ENCODE measurements at places on chromosomes 5 and 9.

DNA sequence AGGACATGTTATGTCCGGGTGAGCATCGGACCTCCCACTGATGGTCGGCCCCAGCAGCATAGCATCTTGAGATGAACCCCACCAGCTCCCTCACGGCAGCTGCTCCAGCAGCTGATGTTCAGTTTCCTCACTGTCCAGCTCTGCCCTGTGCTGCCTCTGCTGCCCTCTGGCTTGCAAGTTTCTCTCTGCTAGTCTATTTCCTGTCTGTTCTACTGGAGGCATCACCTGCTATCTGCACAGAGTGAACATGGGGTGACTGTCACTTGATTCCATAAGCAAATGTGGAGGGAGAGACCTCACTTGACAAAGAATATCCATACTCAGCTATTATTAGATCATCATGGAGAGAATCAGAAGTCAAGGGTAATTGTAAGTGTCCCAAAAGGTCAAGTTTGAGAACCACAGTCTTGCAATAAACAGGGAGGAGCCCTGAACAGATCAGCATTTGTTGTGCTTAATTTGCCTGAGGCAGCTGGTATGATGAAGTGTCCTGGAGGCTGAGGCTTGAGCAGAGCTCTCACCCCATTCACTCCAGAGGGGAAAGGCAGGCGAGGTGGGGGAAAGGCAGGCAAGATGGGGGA is 702.8 kb downstream of the SEMA5A start:
- DNase-seq, result peak; percentile 73

DNA sequence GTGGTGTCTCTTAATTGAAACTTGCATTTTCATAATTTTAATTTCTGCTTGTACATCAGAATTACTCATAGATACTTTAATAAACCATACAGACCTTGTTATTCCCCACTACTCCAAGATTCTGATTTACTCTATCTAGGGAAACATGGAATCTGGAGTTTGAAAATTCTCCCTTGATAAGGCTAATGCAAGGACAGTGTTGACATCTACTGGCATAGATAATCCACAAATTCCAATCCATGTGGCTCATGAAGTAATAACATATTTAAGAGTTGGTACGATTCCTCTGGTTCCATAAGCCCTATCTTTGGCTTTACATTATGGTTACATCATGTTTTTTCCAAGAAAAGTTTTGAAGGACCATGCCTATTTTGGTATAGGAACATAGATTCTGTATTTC is 759.2 kb downstream of the TLR4 start:
- DNase-seq, result no peak

DNA sequence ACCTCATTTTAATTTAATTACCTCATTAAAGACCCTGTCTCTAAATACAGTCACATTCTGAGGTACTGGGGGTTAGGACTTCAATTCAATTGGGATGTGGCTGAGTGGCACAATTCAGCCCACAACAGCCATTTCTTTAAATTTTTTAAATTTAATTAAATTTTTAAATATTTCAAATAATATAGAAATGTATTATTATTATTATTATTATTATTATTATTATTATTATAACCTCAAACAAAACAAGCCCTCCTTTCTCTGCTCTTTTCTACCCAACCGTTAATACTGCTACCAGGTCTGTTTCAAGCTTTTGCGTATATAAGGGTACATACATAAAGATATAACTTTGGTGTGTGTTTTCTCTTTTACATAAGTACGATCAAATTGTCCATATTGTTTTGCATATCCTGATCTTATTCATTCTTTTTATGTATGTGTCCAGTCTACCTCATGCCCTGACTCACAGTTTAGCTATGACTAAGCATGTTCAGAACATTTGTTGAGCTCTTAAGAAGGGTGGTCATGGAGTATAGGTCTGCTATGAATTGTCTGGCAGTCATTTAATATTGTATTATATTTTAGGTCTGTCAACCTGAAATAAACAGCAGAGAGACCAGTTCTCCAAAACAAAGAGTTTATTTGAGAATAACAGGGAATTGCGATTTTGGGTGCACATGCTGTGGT is 16.1 kb upstream of the RAB14 start:
- peak; percentile 44 for DNase-seq

GRCh38 chr9:3855929-3856328 is 330.1 kb upstream of the RFX3 start:
- no peak for DNase-seq

DNA sequence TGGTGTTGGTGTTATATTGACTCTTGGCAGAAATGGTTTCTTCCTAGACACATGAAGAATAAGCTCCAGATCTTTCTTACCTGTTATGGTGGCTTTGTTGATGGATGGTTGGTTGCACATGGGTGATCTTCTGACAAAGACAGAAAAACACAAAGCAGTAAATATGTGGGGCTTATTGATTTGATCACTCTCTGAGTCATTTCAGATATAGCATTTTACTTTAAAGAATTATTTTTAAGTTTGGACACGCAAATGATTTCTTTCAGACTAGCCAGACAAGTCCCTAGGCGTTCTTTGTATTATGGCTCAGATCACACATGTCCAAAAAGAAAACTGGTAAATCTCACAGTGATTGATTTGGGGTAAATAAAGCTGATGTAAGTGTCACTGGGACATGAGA is 597.6 kb downstream of the RAB3C start:
- DNase-seq, result no peak

GRCh38 chr5:67291671-67292070 is 95.1 kb upstream of the CD180 start:
- DNase-seq, result no peak

- DNase-seq, result no peak
These were observed 5.9 kb downstream of the SLC23A1 start for GRCh38 chr5:139377226-139377625.

DNA sequence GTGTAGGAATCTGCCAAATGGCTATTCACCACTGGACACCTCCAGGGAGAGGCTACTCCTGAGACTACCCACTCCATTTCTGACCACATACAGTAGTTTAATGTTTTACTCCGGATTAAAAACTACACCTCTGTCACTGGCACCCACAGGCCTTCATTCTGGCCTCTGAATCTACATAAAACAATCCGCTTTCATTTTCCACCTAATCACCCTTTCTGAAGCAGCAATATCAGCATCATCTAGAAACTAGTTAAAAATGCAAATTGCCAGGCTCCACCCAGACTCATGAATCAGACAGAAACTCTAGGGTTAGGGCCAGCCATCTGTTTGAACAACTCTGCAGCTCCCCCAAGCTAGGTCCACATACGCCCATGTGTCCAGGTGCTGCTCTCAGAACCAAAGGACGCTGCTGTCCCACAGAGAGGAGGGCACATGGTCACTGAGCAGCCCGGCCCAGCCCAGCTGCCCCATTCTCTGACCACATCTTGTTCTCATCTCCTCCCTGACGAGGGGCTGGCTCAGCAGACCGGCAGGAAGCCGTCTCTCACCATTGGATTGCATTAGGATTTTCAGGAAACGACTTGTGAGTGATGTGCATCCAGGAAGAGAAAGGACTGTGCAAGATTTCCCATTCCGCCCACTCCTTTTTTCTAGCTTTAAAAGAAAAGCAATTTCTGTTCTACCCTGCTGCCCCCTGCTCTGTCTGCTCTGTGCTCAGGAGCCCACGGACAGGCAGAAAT is 34.7 kb downstream of the ADAM19 start:
- peak; percentile 85 for DNase-seq

GRCh38 chr9:113057193-113057592 is 669 bp upstream of the ZFP37 start:
- no peak for DNase-seq

GRCh38 chr9:121331992-121332685 is 37.9 kb downstream of the STOM start:
- peak; percentile 81 for DNase-seq

DNA sequence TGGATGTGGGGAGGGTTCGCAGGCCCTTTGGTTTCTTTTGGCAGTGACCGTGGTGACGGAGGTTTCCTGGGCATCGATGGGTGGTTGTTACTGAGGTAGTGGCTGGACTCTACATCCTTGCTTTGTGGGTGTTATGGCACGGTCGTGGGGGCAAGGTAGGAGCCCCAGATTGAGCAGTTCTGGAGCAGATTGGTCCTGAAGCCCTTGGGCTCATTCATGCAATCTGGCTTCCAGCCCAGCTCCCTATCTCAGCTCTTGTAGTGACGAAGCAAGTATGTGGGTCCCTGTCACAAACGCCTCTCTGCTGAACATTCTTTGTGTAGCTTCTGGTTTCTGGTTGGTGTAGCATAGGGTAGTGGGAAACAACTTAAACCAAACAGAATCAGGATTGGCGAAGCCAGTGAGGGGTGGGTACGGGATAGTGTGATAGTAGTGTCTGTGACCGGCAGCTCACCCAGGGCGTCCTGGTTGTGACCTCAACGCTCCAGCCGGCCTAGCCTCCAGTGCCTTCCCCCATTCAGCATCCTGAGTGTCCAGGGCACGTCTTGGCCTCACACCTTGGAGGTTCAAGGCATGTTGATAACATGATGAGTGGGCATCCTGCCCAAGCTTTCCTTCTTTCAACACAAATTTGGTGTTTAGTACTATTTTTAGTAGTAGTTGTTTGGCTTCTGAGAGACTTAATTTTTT is 2.9 kb downstream of the NDUFS6 start:
- no peak for DNase-seq

DNA sequence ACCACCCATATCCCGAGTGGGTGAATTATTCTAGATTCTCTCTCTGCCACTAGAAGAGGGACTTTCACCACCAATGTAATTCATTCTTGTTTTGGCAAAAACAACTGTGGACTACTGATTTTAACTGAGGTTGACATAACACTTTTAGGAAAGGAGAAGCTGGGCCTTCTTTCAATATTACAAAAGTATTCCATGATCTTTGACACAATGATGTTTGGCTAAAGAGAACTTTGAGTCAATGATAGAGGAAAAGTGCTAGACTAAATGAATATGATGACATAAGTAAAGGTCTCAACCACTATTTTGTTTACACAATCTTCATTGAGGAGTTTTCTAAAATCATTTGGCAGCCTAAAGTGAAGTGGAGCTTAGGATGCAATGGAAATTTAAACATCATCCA is 336.9 kb upstream of the PDE4D start:
- no peak for DNase-seq

GRCh38 chr9:81906671-81907070 is 21.6 kb upstream of the SPATA31D4 start:
- DNase-seq, result peak; percentile 55

DNA sequence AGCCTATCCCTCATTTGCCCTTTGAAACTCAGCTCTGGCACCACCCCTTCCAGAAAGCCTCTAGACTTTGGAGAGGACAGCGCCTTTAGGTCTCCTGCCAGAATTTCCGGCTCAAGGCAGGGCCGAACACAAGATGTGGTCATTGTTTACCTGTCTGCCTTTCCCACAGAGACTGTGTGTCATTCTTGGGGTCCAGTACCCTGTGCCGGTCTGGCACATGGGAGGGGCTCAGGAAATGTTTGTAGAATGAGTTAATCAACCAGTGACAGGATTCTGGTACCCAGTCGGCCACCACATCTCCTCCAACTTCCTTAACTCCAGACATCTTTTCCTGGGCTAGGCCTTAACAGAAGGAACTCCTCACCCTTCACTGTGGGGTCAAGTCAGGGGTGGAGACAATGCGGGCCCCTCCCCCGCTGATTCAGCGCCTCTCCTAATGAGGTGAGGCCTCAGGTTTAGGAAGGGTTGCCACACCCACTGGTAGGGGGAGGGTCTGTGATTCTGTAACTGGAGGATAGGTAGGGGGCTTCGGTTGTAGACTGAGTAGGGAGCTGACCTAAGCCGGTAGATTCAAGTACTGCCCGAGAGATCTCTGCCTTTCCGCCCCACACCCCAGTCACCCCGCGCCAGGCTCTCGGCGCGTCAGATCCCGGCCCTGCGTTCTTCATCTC is 29.3 kb downstream of the PCDH1 start:
- DNase-seq, result peak; percentile 81

DNA sequence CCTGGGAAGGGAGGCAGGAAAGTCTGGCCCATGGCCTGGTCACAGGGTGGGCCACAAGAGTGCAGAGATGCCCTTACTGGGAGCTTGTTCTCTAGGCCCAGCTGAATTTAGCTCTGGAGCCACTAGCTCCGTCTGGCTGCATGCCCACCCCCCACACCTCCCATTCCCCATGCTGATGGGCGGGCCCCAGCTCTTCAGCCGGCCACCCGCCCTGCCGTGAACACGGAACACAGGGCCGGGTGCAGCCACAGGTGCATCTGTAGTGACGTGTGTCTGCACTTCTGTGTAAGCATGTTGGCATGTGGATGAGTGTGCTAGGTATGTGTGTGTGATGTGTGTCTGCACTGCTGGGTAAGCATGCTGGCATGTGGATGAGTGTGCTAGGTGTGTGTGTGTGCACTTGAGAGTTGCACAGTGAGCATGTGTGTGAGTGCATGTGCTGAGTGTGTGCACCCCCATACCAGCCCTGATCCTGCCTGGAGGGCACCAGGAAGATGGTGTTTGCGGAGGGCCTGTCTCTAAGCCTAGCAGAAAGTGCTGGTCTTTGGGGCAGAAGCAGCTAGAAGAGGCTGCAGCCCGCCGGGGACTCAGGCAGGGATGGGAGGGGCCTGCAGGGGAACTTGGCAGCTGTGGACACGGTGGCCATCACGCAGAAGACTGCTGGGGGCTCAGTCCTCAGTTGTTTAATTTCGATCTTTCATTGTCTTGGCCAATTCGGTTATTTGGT is 136.4 kb downstream of the CACNA1B start:
- DNase-seq, result no peak

- DNase-seq, result no peak
These were observed 8.0 kb downstream of the CLPTM1L start for GRCh38 chr5:1336749-1337488.

- no peak for DNase-seq
These were observed 78.0 kb downstream of the AMBP start for GRCh38 chr9:114000063-114000454.

DNA sequence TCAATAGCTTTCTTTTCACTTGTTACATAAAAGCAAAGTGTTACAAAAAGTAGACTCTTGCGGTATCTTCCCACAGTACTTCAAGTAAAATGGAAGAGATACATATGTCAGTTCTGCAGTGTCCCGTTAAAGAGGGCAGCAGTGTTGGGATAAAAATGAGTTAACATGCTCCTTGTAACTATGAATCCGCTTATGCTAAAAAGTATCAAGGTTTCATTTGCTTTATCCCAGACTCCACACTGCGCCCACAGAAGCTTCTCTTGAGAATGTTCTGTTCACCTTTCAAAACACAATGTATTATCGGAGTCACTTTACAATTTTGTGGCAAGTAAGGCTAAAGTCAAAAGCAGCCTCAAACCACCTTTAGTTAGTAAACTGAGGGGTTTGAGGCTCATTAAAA is 790 bp downstream of the PTAR1 start:
- DNase-seq, result peak; percentile 32

GRCh38 chr5:14305045-14305444 is 161.9 kb downstream of the TRIO start:
- peak; percentile 72 for DNase-seq

GRCh38 chr5:6582507-6583048 is 50.3 kb downstream of the NSUN2 start:
- DNase-seq, result no peak

DNA sequence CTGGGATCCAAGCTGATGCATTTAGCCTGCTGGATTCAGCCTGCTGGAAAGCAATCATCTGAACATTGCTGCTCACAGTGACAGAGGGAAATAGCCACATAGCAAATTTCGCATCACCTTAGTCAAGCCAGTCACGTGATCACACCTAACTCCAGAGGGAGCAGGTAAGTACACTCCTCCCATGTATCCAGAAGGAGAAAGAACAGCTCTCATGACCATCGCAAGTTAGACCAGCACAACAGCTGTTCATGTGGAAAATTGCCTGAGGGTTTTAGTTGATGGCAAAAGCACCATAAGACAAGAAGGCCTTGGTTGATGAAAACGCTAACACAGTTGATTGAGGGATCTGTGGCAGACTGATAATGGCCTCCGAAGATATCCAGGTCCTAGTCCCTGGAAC is 34.2 kb upstream of the MYO10 start:
- no peak for DNase-seq

- DNase-seq, result peak; percentile 43
These were observed 1.0 kb upstream of the PTBP3 start for GRCh38 chr9:112334432-112334841.

GRCh38 chr9:127180457-127181314 is 58.3 kb upstream of the ANGPTL2 start:
- DNase-seq, result no peak

Measured in EH (cell line).